ENCODE measurements at places on chromosomes 13 and 19. TPM values are rescaled to one million over a fixed set of nuclear protein-coding genes. Genes with fewer than 3 reads are reported as not detected.

Gene BIVM
- 21.3 TPM for total RNA-seq

Gene CD37
- 352 TPM for total RNA-seq

Gene KLF1
- total RNA-seq = 0.20 TPM

Gene ICAM5
- total RNA-seq = 0.12 TPM

Gene IER2
- 167 TPM for total RNA-seq

Gene GRK1
- 0.19 TPM for total RNA-seq

Gene CNN1
- not detected for total RNA-seq

Gene SOHLH2
- not detected for total RNA-seq

Gene FPR3
- total RNA-seq = not detected

Gene TSEN34
- 10.2 TPM for total RNA-seq

Gene FUZ
- 13.9 TPM for total RNA-seq

Gene SYNE4
- total RNA-seq = 1.8 TPM

Gene KLK4
- total RNA-seq = not detected

Gene GEMIN7
- 27.1 TPM for total RNA-seq

Gene CYP2A13
- total RNA-seq = not detected

Gene IGFL2
- not detected for total RNA-seq

Gene SHANK1
- not detected for total RNA-seq

Gene PGLYRP2
- not detected for total RNA-seq

Gene CTXN1
- not detected for total RNA-seq

Measured in activated CD4-positive, alpha-beta T cell treated with anti-CD3 and anti-CD28 coated beads, Interleukin-2, amount 10 ng/mL, durations not matched to agents 7 days and 5 days (primary cell).